ENCODE measurements at places on chromosomes 7 and 10. TPM values are rescaled to one million over a fixed set of nuclear protein-coding genes. Genes with fewer than 3 reads are reported as not detected.

APBB1IP gene
- 81.1 TPM for total RNA-seq

ITIH2 gene
- total RNA-seq: not detected

GRCh38 chr7:127819975-127820731 lies 168.2 kb downstream of the SND1 start:
- DNase-seq: no peak

DNA sequence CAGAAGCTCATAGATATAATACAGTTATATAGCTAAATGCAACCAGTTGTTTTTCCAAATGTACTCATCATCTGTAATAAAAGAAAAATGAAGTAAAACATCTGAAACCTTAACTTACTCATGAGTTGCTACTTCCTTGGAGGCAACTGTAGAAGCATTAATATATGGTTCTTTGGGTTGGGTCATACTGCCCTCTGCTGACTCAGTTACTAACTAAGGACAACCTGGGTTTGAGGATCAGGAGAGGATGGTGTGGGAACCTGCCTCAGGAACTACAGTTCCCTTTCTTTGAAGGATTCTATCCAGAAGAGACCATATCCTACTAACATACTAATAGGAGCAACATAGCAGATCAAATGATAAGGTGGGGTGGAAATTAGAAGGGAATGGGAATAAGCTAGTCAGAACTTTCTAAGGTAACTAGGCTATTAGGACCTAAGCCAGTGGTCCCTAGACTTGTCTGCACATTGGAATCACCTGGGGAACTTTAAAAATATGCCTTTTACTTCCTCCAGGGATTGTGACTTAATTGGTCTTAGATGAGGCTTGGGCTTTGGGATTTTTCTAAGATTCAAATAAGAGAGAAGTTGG lies 20.7 kb downstream of the COX15 start:
- no peak for DNase-seq

- no peak for DNase-seq
These were observed 34.0 kb upstream of the CD36 start for GRCh38 chr7:80604436-80604835.

- no peak for DNase-seq
These were observed 367.4 kb upstream of the C7orf33 start for GRCh38 chr7:148223160-148223559.

DNA sequence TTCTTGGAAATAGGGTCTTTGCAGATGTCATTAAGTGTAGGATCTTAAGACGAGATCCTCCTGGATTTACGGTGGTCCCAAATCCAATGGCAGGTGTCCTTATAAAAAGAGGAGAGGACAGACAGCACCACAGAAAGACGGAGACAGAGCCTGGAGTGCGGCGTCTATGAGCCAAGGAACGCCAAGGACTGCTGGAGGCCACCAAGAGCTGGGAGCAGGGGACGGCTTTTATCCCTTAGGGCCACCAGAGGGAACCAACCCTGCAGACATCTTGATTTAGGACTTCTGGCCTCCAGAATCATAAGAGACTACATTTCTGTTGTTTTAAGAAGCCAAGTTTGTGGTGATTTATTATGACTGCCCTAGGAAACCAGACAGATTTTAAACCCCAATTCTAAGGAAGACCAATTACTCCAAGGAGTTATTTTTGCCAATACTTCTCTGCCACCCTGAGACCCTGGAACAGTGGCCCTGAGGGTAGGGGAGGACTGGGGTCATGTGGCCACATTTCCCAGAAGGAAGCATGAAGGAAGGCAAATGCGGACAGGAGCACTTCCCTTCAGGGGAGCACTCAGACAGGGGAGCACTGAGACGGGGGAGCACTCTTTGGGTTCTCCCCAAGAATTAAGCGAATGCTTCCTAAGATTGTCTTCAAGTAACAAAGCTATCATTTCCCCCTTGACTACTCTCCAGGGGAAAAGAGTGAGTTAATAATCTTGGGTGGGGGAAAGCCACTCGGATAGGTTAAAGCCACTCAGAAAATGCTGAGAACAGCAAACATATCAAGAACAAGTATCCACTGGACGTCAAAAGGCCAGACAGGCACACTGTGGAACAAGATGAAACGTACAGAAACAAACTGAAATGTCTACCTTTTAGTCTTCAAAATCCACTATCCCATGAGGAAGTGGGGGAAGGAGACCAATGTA lies 67.5 kb downstream of the CHST15 start:
- no peak for DNase-seq

DNA sequence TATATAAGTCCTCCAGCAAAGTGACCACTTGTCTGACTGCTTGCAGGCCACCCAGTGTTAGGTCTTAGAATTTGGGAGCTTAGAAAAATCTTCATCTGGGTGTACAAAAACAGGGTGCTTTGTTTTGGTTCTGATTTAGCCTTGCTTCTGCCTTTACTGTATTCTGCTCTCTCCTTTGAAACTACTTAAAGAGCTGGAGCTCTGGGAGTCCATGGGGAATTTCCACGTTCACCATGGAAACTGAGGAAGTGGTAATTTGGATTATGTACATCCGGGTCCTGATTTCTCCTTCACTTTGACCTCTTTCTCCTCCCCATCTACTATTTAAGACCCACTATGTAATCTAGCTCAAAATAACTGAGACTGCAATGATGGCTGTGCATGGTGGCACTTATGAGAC lies 103.0 kb downstream of the JAZF1 start:
- DNase-seq: no peak

GRCh38 chr7:34189031-34189430 lies 283.7 kb downstream of the BMPER start:
- no peak for DNase-seq

DNA sequence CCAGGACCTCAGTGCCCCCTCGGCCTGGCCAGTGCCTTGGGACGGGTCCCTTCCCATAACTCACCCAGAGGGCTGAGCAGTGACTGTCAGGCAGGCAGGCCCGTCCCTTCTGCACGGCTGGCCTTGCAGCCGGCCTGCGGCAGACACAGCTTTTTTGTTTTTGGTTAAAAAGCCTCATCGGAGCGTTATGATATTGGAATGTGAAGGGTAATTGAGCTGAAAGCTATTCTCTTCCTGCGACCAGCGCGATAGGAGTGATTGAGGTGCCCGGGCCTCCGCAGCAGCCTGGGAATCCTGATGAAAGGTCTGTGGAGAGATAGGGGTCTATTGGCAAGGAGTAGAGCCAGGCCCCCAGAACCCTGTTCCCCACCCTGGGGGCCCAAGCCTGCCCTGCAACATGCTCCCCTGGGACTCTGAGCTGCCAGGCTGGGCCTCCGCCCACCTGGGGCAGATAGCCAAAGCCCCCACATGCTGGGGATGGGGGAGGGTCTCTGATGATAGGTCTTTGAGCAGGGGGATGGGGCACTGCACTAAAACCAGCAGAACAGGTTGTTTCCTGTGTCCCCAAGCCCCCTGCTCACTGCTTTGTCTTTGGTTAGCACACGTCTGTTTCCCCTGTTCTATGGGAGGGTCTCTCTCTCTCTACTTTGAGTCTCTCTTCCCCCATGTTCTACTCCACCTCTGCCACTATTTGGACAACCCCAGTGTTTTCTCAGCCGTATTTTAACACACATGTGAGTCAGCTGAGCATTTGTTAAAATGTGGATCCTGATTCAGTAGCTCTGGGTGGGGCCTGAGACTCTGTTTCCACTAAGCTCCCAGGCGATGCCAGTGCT lies 131.9 kb downstream of the CDH23 start:
- DNase-seq: no peak

DNA sequence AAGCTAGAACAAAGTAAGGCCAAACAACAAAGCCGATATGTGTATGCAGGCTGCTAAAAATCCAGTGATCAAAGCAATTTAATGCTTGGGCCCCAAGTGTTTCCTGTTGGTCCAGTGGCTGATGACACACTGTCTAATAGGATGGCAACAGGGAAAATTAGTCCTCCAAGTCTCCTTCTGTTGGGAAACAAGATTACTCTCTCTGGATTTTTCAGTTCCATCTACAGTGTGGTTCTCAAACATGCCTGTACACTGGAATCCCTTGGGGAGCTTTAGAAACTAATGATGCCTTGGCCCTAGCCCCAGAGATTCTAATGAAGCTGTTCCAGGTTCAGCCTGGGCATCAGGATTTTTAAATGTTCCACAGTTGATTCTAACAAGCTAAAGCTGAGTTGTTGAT lies 198.7 kb downstream of the AHR start:
- DNase-seq: no peak

DNA sequence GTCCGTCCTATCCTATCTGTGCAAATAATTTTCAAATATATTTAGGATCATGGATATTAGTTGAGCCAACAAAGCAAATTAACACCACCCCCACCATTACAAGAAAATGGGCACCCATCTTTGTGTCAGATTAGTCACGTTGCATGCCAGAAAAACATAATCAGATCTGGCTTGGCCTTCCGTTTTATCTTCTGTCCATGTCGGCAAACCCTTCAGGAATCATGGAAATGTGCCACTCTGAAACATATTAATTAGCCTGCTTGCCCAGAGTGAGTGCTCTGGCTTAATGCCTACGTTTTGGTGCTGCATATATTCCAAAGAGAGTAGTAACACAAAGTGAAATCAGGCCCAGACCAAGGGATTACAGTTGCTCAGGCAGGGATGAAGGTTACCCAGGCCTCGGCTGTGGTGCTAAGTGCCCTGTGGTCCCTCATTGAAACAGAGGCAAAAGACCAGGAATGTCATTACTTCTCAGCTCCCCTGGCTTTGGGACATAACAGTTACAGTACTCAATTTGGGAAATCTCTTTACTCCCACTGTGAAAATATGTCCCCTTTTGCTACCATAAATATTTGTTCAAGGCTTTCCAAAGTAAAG lies 154.0 kb upstream of the LSM8 start:
- no peak for DNase-seq

- no peak for DNase-seq
These were observed 60.3 kb upstream of the LYZL1 start for GRCh38 chr10:29228562-29228961.

All from activated naive CD8-positive, alpha-beta T cell treated with anti-CD3 and anti-CD28 coated beads, Interleukin-2, amount 10 ng/mL, durations not matched to agents 7 days and 5 days (primary cell).